Endodermal cell (in vitro differentiated cells): ENCODE measurements at places on chromosomes 11 and 22. TPM values are rescaled to one million over a fixed set of nuclear protein-coding genes. Genes with fewer than 3 reads are reported as not detected.

- no peak for DNase-seq
These were observed 2.8 kb downstream of the KCTD14 start for GRCh38 chr11:78020246-78020645.

GRCh38 chr11:116421529-116422185 lies 351.1 kb downstream of the BUD13 start:
- DNase-seq, result peak; percentile 62

- DNase-seq, result no peak
These were observed 89.0 kb downstream of the MUC15 start for GRCh38 chr11:26483108-26483507.

DNA sequence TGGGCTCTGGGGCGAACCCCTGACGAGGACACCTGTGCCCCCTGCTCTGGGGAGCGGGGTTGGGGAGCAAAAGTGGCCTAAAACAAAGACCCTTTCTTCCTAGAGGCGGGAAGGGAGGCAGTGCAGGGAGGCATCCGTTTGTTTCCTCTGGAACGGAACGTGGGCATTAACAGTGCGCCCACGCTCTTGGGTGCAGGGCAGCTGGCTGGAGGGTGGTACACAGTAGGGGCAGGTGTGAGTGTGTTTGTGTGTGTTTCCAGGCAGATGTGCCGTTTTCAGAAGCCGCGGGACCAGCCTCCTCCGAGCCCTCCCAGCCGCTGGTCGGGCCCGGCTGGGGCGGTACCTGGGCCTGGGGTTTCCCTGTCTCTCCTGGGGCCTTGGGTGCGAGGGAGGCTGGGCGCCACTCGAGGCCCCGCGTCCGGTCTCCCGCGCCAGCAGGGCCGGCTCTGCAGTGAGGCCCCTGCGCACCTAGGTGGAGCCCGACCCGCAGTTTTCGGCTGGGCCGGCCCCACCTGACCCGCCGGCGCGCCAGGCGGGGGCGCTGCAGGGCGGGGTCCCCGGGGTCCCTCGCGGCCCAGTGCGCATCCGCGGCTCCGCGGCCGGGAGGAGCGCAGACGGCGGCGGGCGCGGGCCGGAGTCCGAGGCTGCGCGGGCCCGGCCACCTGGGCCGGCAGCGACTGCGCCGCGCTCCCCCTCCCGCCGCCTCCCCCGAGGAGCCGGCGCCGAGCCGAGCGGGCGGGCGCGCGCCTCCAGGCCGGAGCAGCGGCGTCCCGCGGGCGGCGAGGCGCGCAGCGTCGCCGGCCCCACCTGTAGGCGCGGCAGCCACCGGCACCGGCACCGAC lies 1252.7 kb downstream of the BRD1 start:
- DNase-seq, result peak; percentile 91

DNA sequence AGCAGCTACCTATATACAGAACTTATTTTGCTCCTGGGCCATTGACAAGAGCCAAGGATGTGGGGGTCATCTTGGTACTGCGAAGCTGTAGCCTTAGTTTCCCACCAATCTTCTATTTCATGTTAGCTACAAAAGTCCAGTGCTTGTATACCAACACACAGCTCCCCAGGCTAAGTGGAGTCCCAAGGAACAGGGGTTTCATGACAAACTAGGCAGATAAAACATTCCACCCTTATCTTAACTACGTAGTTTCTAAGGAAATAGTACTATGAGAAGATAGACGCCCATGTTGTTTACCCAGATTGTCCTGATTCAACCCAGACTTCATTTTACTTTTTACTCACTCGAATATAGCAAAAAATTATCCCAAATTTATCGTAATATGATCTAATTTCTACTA lies 218.5 kb downstream of the DYNC2H1 start:
- DNase-seq, result no peak

- no peak for DNase-seq
These were observed 206.5 kb downstream of the NAV2 start for GRCh38 chr11:19919050-19919561.

DNA sequence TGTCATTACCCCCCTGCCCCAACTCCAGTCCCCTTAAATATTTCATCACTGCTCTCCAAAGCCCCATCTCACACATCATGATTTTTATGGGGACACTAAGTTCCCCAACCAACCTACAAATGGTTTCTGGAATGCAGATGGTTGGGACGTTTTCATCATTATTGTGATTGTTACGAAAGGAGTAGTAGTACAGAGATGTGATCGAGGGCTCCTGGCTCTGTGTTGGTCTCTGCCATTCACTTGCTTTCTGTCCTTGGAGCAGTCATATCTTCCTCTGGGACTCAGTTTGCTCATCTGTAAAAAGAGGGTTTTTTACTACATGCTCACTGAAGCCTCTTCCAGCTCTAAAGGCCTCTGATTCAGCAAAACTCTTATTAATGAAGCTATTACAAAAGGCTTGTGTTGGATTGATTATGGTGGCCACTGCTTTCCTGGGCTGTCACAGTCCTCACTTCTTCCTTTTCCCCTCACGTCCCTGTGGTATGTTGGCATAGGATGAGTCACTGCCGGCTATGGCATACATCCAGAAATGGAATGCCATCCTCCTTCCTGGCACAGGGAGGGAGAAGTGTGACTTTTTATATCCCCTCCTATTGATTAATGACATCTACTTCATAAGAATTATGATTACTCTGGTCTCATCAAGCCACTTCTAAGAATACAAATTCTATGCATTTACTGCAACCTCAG lies 593.7 kb downstream of the METTL15 start:
- DNase-seq, result no peak

DNA sequence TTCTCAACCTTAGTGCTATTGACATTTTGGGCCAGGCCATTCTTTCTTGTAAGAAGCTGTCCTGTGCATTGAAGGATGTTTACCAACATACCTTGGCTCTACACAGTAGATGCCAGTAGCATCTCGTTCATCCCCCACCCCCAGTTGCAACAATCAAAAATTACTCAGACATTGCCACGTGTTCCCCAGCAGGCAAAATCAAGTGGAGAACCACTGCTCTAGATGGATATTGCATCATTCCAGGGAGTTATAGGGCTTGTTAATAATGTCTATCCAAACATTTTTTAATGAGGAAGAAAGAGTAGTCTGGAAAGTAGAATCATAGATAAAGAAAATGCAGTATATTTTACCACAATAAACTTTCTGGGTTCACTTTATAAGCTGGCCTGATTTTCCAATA lies 64.1 kb downstream of the PRMT3 start:
- no peak for DNase-seq

- DNase-seq, result no peak
These were observed 108.5 kb downstream of the CSNK2A3 start for GRCh38 chr11:11244470-11245080.

GRCh38 chr11:95247127-95247684 lies 16.2 kb upstream of the SESN3 start:
- DNase-seq, result no peak

DNA sequence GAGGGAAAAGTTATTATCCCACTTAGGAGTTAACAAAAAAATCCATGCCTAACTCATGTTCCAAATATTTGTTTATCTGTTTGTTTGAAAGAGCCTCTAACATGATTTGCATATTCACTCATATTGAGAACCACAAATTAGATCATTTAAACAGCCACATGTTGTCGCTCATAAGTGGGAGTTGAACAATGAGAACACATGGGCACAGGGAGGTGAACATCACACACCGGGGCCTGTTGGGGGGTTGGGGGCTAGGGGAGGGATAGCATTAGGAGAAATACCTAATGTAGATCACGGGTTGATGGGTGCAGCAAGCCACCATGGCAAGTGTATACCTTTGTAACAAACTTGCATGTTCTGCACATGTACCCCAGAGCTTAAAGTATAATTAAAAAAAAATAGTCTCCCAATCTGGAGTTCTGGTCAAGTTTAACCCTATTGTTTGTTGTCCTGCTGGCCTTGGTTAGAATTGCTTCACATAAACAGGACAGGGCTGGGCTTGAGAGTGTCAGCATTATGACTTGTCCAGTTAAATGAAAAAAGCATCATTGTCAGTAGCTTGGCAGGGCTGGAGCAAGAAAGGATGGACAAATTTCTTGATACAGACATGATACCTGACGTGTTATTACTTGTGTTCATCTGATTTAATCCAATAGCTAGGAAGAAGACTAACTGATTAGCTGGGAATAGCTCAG lies 57.8 kb upstream of the PSMA1 start:
- no peak for DNase-seq

GRCh38 chr11:47464483-47464882 lies 15.5 kb upstream of the RAPSN start:
- DNase-seq, result peak; percentile 59

DNA sequence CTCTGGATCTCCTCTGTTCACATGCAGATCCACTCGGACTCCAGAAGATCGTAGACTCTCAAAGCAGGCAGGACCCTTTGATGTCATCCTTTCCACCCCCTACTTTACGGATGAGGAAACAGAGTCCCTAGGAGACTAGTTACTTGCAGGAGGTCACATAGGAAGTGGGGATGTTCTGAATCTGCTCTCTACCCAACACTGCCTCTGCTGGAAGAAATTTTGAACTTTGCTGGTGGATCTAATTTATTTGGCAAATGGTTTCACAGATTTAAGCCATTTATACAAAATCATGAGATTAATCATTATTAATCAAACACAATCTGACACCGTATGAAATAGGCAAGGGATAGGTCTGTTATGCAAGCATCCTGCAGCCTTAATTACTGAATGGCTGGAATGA lies 55.0 kb upstream of the USP47 start:
- DNase-seq, result peak; percentile 63

The ROBO4 gene
- not detected in 3 replicates for total RNA-seq

The NELL1 gene
- total RNA-seq, result 0.09 and 0.54 TPM in 2 replicates

The BEST1 gene
- 0.15 to 0.96 TPM (median 0.40 TPM) in 3 replicates for total RNA-seq

The MMP12 gene
- not detected in 3 replicates for total RNA-seq

The TSSK2 gene
- not detected in 3 replicates for total RNA-seq

The KDELR3 gene
- 10.9 and 11.4 TPM in 2 replicates for total RNA-seq

The ZP1 gene
- total RNA-seq, result not detected in 2 replicates
